ENCODE measurements at places on chromosomes 1 and 21.
A peak's percentile ranks its signal among the peaks of the same experiment; 100 is the strongest.

GRCh38 chr1:12622506-12622905 is 4.5 kb upstream of the DHRS3 start:
- DNase-seq: no peak

- no peak for DNase-seq
These were observed 62.9 kb upstream of the ROR1 start for GRCh38 chr1:63710761-63711380.

DNA sequence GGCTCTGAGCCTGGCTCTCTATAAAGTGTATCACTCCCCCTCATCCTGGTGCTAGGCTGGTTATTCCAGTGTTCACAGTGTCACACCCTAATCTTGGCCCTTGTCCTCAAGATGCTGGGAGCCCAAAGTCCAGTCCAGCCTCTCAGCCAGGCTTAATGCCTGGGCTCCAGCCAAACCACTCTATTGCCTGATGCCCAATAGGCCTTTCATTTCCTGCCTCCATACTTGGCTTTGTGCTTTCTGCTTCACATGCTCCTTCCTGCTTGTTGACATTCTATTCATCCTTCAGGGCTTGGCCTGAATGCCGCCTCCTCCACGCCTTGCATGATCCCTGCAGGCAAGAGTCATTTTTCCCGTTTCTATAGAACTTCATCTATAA is 1.7 kb downstream of the KLHDC8A start:
- peak; percentile 75 for DNase-seq

DNA sequence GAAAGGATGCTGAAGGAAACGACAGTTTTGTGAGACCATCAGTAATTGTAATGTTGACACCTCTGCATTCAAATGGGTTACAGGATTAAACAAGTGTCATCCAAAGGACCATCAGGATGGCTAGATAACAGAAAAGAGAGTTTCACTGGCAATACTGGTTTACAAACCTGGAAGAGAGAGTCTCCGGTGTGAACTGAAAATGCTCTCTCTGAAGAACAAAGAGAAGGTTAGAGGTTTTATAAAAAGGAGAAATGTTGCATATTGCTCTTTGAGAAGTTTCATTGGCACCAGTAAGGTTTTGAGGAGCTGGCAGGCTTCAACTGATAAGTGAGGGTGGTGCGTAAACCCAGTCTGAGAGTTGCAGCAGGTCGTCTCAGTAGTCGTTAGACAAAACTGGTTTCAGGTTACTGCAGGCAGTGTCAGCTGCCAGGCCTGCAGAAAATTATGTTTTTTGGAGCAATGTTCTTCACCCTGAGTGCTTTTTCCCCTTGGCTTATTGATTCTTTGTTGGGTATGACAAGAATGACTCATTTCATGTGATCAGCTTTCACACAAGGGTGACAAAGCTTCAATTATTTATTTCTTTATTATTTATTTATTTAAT is 42.2 kb downstream of the KCNK1 start:
- DNase-seq: no peak

- no peak for DNase-seq
These were observed 1.4 kb downstream of the EIF4G3 start for GRCh38 chr1:21175324-21175669.

- no peak for DNase-seq
These were observed 142.9 kb upstream of the KRTAP19-8 start for GRCh38 chr21:31181082-31181750.

DNA sequence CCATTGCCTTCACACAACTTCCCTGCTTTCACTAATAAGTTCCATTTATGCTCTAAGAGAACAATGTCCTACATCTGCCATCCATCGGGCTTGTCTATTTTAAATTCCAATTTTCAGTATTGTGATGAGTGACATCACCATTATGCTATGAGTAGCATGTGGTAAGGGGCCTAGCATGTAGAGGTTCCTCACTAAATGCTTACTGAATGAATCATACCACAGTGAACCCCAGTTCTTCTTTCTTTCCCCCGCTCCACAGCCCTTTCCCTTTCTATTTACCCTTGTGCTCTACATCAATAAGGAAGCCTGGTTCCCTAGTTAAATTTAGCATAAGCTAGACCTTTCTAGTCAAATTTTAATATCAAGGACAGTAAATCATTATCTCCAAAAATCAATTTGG is 195.0 kb upstream of the RGS18 start:
- DNase-seq: peak; percentile 8

- no peak for DNase-seq
These were observed 1230.0 kb downstream of the AMY1C start for GRCh38 chr1:104979651-104980050.

GRCh38 chr1:159647616-159648015 is 60.0 kb downstream of the APCS start:
- peak; percentile 49 for DNase-seq

GRCh38 chr1:73366734-73367413 is 831.1 kb downstream of the LRRIQ3 start:
- DNase-seq: no peak

- peak; percentile 69 for DNase-seq
These were observed 31.6 kb upstream of the UBE2U start for GRCh38 chr1:64171797-64172281.

GRCh38 chr1:6299557-6300165 is 38.8 kb upstream of the GPR153 start:
- DNase-seq: no peak

DNA sequence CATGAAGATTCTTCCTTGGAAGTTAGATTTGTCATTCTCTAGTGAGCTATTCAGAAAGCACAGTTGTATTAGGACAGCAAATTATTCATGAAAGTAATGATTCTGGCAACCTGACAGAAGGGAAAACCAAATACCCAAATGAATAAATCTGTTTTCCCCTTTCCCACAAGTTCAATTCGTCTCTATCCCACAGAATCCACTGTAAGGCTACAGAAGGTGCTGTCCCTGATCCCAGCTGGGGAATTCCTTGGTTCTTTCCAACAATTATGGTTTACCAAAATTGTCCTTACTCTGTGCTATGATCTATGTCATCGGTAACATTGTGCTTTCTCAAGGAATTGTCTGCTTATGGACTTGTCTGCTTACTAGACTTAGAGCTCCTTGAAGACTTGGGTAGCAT is 104.2 kb downstream of the FASLG start:
- DNase-seq: no peak

DNA sequence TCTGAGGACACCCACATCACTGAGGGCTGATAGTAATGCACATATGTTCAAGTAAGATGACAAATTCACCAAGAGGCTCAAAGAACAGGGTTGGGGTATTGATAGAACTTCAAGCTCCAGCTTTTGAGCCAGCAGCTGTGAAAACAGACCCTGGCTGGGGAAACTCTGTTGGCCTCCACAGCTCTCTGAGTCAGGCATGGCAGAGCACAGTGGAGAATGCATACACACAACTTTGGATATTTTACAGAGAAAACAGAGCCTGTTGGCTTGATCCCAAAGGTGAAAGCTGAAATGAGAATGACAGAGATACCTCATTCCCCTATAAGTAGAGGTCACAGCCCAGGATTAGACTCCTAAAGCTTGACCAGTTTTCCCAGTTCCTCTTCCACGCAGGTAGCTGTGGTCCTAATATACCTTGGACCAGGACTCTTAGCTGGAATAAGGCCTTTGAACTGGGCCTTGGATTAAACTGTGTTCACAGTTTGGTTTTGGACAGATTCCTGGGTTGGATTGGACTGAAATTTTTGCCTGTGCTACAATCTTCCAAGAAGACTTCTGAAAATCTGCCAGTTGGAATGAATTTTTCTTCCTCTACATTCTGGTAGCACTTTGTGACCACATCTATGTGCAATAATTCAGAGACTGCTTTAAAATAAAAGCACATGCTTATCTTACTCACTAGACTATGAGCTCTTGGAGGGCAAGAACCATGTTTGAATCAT is 101.6 kb upstream of the HMGB4 start:
- DNase-seq: no peak

DNA sequence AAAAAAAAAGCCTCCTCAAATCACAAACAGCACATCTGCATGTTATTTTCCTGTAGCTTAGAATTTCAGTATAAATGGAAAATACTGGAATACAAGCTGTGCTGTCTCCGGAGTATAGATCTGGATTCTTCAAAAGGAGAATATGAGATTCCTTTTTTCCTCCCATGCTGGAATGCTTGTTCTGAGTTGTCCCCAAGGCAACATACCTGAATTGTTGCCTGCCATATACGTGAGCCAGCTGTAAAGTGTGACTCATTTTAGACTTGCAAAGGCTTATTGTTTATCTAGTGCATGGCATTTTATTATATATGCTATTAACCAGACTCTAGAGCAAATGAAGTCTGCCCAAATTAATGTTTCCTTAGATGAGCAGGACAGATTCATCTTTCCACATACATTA is 95.0 kb upstream of the C1orf105 start:
- DNase-seq: peak; percentile 86

- DNase-seq: no peak
These were observed 159.7 kb downstream of the PCNX2 start for GRCh38 chr1:233135833-233136232.

GRCh38 chr1:178644308-178645120 is 80.5 kb upstream of the RALGPS2 start:
- DNase-seq: no peak

GRCh38 chr1:60903591-60903990 is 178.8 kb upstream of the NFIA start:
- no peak for DNase-seq

GRCh38 chr1:109198745-109199144 is 15.0 kb upstream of the SARS1 start:
- no peak for DNase-seq

DNA sequence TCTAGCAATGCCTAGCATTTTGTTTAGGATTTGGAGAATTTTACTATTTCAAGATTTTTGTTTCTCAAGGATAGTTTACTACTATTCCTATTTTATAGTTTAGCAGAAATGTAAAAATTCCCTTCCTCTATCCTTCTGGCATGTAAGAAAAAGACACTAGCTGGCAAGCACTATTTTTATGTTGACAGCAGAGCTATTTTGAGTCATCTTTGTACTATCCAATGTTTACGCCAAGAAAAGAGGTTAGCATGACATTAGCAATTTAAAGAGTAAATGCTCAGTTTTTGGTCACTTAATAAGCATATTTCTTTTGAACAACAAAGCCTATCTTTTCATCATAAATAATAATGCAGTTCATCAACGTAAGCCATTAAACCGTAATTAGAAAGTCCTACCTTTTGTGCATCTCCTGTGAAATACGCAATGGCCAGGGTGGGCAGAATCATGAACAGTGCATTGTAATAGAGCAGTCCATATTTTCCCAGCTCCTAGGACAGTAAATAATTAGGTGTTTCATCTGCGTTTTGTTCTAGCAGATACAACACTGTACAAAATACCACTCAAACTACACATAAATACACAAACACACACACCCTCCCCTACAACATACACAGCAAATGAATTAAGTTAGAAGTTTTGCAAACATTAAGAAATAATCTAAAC is 12.0 kb downstream of the SLC35D1 start:
- no peak for DNase-seq

GRCh38 chr1:78142736-78143135 is 97.0 kb downstream of the GIPC2 start:
- no peak for DNase-seq

DNA sequence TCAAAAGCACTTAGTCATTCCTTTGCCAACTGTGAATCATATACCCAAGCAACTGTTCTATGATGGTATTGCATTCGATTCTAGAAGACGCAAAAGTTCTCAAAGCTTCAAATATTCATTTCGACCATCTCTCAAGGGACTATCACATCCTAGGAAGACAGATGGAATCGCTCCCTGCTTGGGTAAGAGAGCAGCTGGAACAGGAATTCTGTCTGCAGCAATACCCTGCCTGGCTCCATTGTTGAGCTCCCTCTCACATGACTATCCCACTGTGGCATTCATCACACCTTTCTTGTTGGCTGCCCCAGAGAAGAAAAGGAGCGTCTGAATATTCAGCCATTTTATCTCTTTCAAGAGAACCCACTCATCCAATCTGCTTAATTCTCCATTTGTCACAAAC is 397.7 kb downstream of the NTNG1 start:
- no peak for DNase-seq

DNA sequence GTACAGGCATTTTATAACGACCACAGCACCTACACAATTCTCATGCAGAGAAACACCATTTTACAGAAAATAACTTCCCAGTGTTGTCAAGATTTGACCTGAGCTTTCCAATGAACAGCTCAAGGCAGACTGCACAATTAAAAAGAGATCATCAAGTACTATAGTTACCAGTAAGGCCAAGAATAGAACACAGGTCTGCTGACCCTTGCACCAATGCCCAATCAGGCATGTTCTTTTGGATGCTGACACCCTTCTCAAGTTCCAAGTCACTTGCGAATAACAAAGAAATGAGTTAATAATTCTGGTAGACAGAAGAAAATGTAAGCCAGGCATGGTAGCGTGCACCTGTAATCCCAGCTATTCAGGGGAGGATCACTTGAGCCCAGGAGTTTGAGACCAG is 101.9 kb downstream of the SLC45A1 start:
- peak; percentile 97 for DNase-seq

DNA sequence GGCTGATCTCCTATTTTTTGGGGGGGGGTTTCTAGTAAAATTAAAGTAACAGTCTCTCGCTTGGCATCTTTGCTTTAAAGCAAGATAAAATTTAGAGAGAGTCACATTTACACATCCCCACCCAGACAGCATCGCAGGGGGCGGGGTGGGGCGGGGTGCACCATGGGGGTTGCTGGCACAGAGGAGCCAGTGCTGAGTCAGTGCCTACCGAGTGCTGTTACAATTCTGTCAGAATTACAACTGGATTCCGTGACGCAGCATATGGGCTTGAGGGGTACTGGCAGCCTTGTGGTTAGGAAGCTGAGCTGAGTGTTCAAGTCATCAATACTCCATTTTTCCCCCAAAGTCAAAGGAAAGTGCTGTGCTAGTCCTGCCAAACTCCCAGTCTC is 175.9 kb downstream of the PRDM16 start:
- no peak for DNase-seq

DNA sequence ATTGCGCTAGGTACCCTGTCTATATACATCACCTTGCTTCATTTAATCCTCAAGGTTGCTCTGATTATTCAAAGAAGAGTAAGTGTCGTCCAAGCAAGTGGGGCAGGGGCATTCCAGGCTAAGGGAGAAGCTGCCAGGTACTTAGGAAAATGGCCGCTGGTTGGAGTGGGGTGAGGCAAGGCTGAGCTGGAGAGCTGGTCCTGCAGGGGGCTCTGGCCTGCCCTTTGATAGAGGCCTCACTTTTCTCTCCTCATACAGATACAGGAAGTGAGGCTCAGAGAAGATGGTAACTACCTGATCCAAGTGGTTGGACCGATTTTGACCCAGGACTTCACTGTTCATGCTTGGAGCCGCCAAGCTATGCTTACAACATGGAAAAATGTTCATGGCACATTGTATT is 86.9 kb upstream of the ZBTB40 start:
- DNase-seq: no peak

- DNase-seq: no peak
These were observed 11.2 kb downstream of the PUM1 start for GRCh38 chr1:31054349-31054748.

Data from renal cortical epithelial cell (primary cell).